ENCODE measurements at places on chromosomes 1 and 21.

GRCh38 chr1:38746941-38747600, 112.5 kb downstream of the RRAGC start:
- no peak for DNase-seq

DNA sequence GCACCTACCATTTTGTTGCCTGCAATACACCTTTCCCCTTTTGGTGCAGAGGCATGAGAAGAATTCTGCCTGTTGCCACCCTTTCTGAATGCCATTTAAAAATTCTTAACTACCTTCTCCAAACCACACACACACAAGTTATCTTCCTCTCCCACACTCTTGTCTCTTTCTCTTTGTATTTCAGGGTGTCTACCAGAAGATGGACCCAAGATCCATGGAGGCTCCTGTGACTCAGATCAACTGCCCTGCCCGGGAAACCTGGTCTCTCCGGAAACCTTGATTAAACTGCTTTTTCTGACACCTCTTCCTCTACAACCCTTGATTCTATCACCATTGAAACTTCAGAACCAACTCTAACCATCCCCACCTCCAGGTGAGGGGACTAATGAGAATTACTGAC, 2.4 kb upstream of the TARS2 start:
- DNase-seq = no peak

DNA sequence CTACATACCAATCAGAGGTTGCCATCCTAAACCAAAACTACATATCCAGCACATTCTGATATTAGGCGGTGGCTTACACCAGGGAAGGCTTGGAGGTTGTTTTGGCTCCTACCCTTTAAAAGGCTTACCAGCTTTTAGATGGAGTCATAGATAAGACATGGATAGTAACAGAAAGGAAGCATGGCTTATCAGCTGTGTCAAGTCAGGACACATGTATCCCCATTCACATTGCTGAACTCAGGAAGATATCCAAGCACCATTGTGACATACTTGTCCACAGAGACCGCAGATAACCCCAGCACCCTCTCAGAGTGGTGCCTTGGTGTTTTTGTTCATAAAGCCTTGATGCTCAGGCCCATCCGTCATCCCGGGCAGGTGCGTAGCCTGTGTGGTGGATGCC, 39.7 kb downstream of the ADARB1 start:
- no peak for DNase-seq

GRCh38 chr1:46244656-46245371, 2.7 kb upstream of the RAD54L start:
- no peak for DNase-seq

GRCh38 chr1:204972426-204972825, 70.6 kb upstream of the CNTN2 start:
- DNase-seq = no peak

Measured in neuronal stem cell (in vitro differentiated cells).